Hematopoietic multipotent progenitor cell treated with erythropoietin and hydrocortisone succinate and interleukin-3 and kit ligand, for 17 days (in vitro differentiated cells): ENCODE measurements at places on chromosomes 3 and 15.

- no peak for DNase-seq
Measured at GRCh38 chr3:128152419-128153155, 694 bp upstream of the EEFSEC start.

GRCh38 chr3:192919901-192920300, 2.2 kb upstream of the MB21D2 start:
- DNase-seq, result no peak

DNA sequence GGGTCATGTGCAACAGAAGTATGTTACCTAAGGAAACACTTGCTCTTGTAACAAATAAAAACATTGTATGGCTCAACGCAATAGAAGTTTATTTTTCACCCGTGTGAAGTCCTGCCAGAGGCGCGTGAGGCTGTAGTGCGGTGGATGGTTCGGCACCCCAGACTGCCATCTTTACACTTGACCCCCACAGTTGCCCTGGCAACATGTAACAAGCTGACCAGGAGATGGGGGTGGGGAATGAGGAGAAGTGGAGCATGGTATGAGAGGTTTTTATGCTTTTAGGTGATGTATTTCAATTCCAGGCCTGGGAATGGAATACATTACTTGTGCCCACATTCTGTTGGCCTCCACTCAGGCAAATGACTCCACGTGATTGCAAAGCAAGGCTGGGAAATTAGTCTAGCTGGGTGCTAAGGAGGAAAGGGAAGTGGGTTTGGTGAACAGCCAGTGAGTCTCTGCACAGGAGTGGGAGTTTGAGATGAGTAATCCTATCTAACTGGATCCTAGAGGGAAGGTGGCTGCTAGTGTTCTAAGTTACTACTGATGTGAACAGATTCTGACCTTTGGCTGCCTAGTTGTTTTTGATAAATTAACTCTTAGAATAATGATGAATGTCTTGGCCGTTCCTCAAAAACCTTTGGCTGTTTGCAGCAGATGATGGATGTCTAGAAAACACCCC, 33.8 kb upstream of the GREM1 start:
- no peak for DNase-seq

DNA sequence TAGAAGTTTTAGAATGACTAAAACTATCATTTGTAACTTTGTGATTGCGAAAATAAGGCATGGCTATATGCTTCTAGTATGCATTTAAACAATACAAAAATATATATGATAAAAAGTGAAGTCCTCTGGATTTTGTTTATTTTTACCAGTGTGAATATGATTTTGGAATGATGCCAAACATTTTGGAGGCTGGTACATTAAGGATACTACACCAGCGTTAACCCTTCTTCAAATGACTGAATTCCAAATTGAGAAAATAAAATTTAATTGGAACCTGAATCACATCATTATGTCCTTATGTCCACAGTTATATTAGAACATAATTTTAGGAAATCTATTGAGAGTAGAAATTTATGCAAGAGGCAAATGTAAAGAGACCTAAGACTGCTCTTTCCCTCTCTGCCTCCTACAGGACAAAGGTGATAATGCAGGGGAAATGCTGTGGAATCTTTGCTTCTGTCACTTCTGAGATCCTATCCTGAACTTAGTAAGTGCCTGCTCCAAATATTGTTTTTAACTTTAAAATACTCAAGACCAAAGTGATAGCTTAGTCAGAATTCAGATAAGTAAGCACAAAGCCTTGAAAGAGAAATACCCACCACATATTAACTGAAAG, 121.1 kb upstream of the NANOGP8 start:
- DNase-seq, result peak; percentile 59

- no peak for DNase-seq
Measured at GRCh38 chr15:34490417-34491193, 53.0 kb upstream of the GOLGA8A start.

DNA sequence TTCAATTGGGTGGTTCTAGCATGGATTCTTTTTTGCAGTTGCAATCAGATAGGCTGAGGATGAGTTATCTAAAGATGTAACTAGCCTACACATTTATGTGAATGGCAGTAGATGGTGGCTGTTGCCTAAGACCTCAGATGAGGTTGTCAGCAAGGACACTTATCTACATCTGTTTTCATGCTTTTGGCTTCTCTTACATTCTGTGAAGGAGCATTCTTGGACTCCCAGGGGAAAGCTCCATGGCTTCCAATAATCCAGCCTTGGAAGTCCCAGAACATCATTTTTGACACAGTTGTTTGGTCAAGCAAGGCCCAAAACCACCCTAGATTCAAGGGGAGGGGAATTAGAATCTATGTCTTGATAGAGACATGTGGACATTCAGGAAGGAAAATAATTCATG, 332.2 kb upstream of the RBMS3 start:
- no peak for DNase-seq

GRCh38 chr15:41561777-41562145, 2.7 kb downstream of the TYRO3 start:
- DNase-seq, result no peak

- DNase-seq, result no peak
Measured at GRCh38 chr15:49323207-49323606, 99.8 kb upstream of the FGF7 start.

DNA sequence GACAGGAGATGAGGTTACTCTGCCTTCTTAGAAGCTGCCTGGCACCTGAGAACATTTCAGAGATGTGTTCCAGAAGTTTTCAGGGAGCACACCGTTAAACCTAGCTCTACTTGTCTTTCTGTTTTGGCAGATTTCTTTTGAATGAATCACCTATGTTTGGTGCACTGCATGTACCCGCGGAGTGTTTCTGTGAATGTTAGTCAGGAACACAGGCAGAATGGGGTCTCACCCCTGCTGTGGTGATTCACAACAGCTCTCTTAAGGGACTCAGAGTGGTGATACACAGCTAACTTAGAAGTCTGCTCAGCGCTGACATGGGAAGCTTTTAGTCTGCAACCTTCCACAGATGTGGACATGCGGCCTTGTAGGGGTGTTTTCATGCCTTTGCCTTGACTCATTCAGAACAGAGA, 24.0 kb downstream of the TSEN2 start:
- DNase-seq, result no peak

GRCh38 chr15:26890988-26891387, 24.1 kb downstream of the GABRA5 start:
- DNase-seq, result no peak

DNA sequence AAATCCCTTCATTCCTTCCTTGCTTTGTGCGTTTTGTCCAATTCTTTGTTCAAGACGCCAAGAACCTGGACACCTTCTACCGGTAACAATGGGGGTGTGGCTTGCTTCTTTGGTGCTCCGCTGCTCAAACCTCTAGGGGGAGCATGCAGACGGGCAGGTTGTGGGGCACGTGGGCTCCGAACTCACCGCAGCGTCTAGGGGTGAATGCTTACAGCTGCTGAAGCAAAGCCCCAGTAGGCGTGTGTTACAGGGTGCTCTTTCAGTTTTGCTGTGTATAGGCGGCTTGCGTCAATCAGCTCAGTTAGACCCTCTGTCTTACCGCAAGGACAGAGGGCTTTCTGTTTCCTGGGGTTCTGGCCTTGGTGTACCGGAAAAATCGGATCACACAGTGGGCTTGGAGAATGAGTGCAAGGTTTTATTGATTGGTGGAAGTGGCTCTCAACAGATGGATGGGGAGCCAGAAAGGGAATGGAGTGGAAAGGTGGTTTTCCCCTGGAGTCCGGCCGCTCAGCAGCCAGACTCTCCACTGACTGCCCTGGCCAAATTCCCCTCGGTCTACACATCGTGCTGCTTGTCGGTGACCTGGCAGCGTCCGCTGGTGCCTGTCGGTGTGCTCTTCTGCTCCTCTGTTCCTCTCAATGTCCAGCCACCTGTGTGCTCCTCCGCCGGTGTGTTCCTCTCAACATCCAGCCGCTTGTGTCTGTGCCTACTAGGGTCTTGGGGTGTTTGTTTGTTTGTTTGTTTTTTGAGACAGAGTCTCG, 1.2 kb upstream of the LRRC34 start:
- peak; percentile 47 for DNase-seq

- DNase-seq, result no peak
Measured at GRCh38 chr3:116135457-116136085, 309.7 kb downstream of the LSAMP start.

DNA sequence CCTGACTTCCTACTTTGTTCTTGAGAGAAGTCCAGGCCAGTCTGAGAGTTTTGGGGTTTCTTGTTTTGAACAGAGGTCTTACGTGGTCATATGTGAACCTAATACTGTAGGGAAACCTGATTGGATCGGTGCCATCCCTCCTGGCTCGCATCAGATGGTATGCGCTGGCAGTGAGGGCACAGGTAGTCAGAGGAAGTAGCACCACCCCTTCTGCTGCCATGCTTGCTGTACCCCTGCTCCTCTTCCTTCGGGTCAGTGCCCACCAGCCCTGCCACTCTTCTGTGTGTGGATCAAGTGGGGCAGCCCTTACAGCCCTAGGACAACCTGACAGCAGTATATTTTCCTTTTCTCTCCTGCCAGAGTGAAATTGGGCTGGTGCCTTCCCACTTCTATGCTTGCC, 39.7 kb downstream of the CHCHD6 start:
- no peak for DNase-seq

GRCh38 chr3:20043396-20043795, 3.1 kb downstream of the KAT2B start:
- peak; percentile 87 for DNase-seq

DNA sequence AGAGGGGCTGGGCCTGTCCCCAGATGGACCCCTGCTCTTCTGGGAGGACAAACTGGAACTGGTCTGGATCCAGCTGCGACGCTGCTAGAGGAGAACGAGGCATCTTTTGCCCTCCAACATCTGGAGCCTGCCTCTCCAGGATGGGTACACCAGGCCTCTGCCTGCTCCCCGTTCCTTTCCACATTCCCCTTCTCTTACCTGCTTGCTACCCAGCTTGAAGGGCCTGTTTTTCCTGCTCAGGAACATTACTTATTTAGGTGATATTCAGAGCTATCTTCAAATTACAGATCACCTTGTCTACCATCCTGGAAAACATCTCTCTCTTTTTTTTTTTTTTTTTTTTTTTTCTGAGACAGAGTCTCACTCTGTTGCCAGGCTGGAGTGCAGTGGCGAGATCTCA, 64.0 kb downstream of the CHRD start:
- no peak for DNase-seq

GRCh38 chr3:129014148-129014547, 13.0 kb downstream of the EFCC1 start:
- DNase-seq, result no peak

- DNase-seq, result no peak
Measured at GRCh38 chr3:14113965-14114635, 10.6 kb downstream of the CHCHD4 start.

- no peak for DNase-seq
Measured at GRCh38 chr3:192840143-192840836, 77.4 kb downstream of the MB21D2 start.

DNA sequence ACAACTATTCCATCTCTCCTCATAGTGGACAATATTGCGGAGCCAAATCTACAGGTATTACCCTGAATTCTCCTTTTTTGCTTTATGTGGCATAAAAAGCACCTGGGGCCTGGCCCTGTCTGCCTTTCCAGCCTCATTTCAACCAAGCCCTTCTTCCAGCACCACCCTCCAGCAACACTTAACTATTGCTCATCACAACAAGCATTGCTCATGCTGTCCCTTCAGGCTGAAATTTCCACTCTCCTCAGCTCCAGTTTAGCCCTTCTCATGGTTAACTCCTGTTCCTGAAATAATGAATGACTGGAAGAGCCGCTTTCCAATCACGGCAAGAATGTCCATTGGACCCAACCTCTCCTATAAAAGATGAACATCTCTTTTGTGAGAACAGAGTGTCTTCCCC, 107.4 kb downstream of the P2RY1 start:
- DNase-seq, result no peak

- no peak for DNase-seq
Measured at GRCh38 chr3:29099296-29099695, 181.6 kb upstream of the RBMS3 start.

GRCh38 chr3:159978353-159978752, 10.3 kb upstream of the IL12A start:
- DNase-seq, result no peak

GRCh38 chr15:54638666-54639065, 558.1 kb downstream of the RSL24D1 start:
- no peak for DNase-seq

DNA sequence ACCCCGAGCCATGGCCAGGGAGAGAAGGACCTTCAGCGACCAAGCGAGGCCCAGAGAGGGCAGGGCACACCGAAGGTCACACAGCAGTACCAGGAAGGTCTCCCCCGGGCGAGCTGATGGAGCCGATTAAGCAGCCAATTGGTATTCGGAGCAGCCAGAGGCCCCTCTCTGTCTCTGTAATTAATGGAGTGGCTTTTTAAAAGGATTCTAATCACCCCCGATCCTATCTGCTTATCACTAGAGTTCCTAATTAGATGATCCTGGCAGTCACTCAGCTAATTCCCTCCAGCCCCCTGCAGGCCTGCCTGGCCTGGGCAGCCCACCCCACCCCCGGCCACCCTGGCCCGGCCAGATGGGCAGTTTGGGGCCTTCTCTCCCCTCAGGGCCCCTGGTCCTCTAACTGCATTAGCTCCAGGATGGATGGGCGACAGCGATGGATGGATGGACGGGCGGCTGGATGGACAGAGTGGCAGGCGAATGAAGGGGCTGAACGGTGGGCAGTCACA, 1.6 kb upstream of the DNAJB8 start:
- no peak for DNase-seq

- no peak for DNase-seq
Measured at GRCh38 chr3:33458446-33458845, 18.2 kb upstream of the UBP1 start.

DNA sequence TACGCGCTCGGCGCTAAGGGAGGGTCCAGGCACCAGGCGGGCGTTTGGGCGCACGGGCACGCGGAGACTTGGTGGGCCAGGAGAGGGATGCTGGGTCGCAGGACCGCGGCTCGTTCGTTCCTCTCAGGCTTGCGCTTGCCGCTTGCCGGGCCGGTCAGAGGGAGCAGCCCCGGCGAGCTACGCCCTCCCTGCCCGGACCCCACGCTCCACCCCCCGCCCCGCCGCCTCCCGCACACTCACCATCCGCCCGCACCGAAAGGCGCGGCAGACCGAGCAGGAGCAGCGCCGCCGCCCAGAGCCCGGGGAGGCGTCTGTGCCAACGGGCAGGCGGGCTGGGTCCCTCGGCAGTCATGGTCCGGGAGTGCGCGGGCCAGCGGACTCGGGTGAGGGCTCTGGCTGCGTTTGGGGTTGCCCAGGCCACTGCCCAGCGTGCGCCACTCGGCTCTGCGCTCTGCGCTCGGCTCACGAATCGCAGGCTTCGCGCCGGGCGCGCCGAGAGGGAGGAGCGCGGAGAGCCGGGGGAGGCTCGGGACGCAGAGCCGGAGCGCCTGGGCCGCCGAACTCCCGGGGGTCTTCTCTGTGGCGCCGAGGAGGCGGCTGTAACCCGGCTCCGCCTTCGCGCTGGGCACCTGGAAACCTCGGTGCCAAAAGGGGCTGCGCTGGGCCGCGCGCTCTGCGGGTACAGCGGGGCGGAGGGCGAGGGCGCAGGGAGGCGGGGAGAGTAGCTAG, at the start of gene SUSD5:
TSS of gene SUSD5 (minus strand) at position 365 of the 729 bp plus-strand sequence. CDS start at position 352, 13 bp downstream.
- no peak for DNase-seq
